ENCODE measurements at places on chromosomes 7 and 10. TPM values are rescaled to one million over a fixed set of nuclear protein-coding genes. Genes with fewer than 3 reads are reported as not detected.

- no peak for DNase-seq
Measured at GRCh38 chr10:124117833-124118232, 24.4 kb upstream of the CHST15 start.

DNA sequence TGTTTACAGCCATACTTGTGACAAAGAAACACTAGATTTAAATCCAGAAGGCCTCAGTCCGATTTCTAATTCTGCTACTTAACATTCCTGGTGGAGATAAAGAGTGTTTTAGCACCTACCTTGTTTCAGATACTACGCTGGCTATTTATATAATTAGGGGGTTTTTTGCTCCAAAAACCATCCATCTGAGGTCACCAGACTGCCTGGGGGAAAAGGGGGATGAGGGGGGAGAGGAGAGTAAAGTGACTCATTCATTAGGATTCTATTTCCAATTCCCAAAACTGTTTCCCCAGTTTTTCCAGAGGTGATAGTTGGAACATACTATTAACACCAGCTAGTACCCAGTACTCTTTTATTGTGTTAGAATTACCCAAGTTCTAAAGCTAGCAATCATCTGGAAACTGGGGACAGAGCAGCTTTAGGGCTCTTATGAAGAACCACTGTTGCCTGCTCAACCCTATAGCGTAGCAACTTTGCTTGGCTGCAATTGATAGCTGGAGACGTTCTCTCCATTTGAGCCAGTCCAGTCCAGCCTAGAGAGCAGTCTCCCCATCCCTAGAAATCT is 6.6 kb downstream of the GCC1 start:
- DNase-seq = no peak

- no peak for DNase-seq
Measured at GRCh38 chr7:107882766-107883165, 8.2 kb upstream of the DLD start.

Gene IFIT2
- 11.3 TPM for polyA plus RNA-seq

Gene MICALL2
- 57.7 TPM for polyA plus RNA-seq

Gene RAPGEF5
- polyA plus RNA-seq = 21.9 TPM

DNA sequence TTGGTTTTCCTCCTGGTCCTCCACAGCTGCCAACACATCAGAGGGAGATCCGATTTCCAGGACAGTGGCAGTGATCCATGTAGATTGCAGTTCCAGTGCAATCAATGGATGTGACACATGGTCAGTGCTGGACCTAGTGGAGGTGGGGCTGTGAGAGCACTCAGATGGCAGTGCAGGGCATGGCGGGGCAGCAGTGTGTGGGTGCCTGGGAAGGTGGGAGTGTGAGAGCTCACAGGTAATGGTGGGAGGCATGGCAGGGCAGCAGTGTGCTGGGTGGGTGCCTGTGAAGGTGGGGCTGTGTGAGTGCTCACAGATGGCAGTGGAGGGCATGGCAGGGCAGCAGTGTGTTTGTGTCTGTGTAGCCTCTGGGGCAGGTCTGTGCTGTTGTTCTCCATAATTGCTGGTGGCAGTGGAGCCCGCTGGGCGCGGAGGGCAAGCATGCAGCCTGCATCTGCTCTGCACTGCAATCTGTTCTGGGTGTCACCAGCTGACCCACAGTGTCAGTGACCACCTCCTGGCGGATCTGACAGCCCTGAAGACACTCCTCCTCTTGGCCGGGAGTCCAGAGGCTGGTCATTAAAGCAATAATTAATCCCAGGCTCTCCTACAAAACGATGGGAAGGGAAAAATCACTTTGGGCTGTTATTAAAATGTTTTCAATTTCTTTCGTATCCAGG is 8.6 kb upstream of the ADARB2 start:
- DNase-seq = no peak

- peak; percentile 29 for DNase-seq
Measured at GRCh38 chr7:171912-172515, 20.4 kb upstream of the FAM20C start.

Gene PPP1R3A
- not detected for polyA plus RNA-seq

Gene ASB4
- not detected for polyA plus RNA-seq

DNA sequence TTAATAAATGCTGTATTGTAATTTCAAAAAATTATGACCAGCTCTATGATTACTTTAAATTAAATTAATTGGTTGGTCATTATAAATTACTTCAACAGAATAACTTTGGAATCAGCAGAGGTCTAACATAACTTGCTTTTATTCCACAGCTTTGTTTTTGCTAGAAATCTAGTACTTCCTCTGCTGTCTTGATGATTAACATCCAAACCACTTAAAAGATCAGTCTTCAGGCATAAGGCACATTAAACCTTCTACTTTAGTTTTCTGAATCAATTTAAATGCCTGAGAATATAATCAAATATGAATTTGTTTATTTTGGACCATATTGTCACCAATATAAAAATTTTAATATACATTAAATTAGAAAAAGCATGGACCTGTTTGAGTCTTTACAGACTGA is 465.3 kb downstream of the ARL4A start:
- DNase-seq = no peak

Gene CPXM2
- polyA plus RNA-seq = 43.8 TPM

Gene TBC1D12
- polyA plus RNA-seq = 4.1 TPM

DNA sequence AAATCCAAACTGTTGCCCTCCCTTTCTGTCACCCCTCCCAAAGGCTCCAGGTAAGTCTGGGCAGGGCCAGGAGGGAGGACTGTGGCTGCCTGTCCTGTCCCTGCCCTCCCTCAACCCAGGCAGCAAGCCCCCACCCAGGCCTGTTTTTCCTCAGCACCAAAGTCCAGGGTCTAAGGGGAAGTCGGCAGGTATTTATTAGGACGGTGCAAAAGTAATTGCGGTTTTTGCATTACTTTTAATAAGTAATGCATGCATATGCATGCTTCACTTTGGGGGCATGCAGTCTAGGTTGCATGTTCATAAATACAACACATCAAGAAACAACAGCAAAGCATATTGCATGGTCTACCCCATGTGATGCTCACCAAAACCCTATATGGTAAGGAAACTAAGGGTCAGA is 15.2 kb upstream of the HABP2 start:
- no peak for DNase-seq

Gene FAM20C
- 26.6 TPM for polyA plus RNA-seq

Gene SPAG6
- not detected for polyA plus RNA-seq

- DNase-seq = peak; percentile 55
Measured at GRCh38 chr7:81367326-81367931, 402.4 kb downstream of the HGF start.

- no peak for DNase-seq
Measured at GRCh38 chr7:97421307-97421930, 303.9 kb downstream of the SDHAF3 start.

- no peak for DNase-seq
Measured at GRCh38 chr7:5697754-5698424, 83.6 kb downstream of the RNF216 start.

GRCh38 chr10:9291081-9291480 is 1236.6 kb downstream of the GATA3 start:
- no peak for DNase-seq

GRCh38 chr7:44629829-44630522 is 23.5 kb downstream of the OGDH start:
- no peak for DNase-seq

DNA sequence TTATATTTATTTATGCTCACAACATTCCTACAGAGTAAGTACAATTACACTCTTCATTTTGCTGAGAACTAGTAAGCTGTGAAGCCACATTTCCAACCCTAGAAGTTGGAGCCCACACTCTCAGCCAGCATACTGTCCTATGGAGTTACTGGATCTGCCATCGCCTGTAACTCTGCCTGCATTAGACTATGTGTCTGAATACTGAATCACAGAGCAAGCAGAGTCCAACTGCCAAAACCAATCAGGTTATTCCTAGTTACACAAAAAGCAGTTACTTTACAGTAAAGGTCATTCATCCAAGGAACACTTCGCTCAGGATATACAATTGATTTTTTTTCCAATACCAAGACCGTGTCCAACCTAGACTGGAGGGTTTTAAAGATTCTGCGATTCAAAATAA is 21.5 kb downstream of the CTAGE6 start:
- DNase-seq = no peak

- peak; percentile 69 for DNase-seq
Measured at GRCh38 chr7:30984359-30985107, 20.8 kb downstream of the GHRHR start.

Gene PNLIPRP1
- 1.5 TPM for polyA plus RNA-seq

Gene LIPJ
- not detected for polyA plus RNA-seq

- DNase-seq = no peak
Measured at GRCh38 chr7:31873816-31874597, 187.0 kb downstream of the PPP1R17 start.

DNA sequence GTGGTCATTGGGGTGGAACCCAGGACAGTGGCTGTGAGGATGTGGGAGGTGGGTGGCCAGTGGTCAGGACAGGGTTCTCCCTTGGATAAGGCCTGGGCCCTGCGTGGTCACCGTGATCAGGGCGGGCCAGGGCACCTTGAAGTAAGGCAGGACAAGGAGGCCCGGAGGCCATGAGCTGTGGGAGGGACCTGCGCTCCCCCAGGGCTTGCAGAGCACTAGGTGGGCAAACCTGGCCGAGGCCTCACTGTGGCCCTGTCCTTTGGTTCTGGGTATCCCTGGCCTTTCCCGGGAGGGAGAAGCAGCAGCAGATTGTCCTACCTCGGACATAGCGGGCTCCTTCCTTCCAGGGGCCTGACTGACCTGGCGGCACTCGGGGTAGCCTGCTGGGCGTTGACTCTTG is 144.8 kb upstream of the RET start:
- DNase-seq = no peak

DNA sequence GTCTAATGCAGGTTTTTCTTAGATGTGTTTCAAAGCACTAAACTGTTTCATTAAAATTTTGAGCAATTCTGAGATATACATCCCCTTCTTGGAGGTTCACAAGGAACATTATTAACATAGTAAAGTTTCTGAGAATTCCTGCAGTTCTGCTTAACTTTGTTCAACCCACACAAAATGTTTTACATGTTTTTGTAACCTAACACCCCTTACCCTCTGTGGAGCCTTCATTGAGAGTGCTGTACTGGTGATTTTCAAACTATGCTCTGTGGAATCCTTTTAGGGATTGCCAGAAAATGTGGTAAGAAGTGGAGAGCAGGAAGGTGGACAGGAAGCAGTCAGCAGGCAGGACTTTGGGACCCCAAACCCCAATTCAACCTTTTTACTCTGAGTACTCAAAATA is 53.6 kb upstream of the ABCB5 start:
- DNase-seq = no peak

DNA sequence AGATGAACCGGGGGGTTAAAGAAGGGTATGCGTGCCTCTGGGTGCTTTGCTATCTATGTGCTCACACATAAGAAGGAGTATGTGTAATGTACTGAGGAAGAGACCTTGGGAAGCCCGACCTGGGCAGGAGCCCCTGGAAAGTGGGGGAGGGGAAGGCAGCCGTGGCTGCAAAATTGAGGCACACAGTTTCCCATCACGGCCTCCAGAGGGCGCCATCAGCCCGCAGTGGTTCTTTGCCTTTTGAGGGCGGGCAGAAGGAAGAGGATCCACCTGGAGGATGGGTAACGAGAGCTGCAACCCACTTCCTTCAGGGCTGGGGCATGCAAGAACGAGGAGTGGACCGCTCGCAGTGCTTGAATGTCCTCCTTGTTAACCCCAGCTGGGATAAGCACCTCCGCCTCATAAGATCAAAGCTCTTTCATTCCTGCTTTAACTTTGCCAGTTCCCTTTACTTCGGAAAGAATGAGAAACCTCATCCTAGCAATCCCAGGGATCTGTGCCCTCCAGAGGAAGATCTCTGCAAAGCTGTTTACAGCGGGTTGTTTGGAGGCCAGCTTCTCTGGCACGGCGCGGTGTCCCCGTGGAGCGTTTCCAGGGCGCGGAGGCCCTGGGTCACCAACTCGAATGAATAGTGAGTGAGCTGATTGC is 77.9 kb downstream of the PCGF5 start:
- DNase-seq = peak; percentile 93

GRCh38 chr7:128267595-128267924 is 26.5 kb downstream of the LEP start:
- no peak for DNase-seq

- no peak for DNase-seq
Measured at GRCh38 chr7:36690514-36691187, 33.6 kb downstream of the AOAH start.

DNA sequence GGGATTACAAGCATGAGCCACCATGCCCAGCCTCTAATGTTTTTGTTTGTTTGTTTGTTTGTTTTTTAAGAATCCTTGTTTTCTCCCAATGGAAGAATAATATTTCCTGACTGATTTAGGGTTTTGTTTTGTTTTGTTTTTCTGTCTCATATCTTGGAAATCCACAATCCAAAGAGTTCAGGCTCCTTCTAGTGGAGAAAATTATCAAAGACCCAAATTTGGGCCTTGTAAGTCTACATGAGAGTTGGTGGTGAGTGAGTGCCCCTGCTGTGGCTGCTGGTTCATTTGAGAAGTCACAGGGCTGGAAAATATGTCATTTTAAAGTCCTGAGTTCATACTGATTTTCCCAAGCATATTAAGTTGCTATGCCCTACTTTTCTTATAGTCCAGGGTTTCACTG is 33.5 kb upstream of the KLHL7 start:
- no peak for DNase-seq

- DNase-seq = no peak
Measured at GRCh38 chr7:111242141-111242755, 151.3 kb downstream of the LRRN3 start.

DNA sequence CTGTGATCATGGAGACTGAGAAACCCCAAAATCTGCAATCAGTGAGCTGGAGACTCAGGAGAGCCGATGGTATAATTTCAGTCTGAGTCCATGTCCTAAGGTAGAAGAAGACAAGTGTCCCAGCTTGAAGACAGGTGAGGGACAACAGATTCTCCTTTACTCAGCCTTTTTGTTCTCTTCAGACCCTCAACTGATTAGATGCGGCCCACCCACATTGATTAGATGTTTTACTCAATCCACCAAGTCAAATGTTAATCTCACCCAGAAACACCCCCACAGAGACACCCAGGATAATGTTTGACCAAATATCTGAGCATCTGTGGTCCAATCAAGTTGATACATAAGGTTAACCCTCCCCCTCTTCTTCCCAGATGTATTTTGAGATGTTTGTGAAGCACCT is 131.2 kb downstream of the PFKFB3 start:
- no peak for DNase-seq

DNA sequence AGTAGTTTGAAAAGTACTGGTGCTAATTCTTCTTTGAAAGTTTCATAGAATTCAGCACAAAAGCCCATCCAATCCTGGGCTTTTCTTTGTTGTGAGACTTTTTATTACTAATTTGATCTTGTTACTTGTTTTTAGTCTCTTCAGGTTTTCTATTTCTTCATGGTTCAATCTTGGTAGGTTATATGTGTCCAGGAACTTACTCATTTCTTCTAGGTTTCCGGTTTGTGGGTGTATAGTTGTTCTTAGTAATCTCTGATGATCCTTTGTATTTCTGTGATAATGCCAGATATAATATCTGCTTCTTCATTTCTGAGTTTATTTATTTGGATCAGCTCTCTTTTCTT is 147.5 kb downstream of the RTKN2 start:
- no peak for DNase-seq

- no peak for DNase-seq
Measured at GRCh38 chr10:91493313-91493712, 83.2 kb downstream of the HECTD2 start.

Gene KNDC1
- polyA plus RNA-seq = 0.25 TPM

Gene USP6NL
- polyA plus RNA-seq = 3.8 TPM

Gene NPC1L1
- polyA plus RNA-seq = 6.1 TPM

GRCh38 chr10:46541017-46541661 is 15.3 kb downstream of the GPRIN2 start:
- DNase-seq = peak; percentile 80

GRCh38 chr10:8913720-8914119 is 859.2 kb downstream of the GATA3 start:
- no peak for DNase-seq
